ENCODE measurements at places on chromosomes 5 and 9.
A peak's percentile ranks its signal among the peaks of the same experiment; 100 is the strongest.

DNA sequence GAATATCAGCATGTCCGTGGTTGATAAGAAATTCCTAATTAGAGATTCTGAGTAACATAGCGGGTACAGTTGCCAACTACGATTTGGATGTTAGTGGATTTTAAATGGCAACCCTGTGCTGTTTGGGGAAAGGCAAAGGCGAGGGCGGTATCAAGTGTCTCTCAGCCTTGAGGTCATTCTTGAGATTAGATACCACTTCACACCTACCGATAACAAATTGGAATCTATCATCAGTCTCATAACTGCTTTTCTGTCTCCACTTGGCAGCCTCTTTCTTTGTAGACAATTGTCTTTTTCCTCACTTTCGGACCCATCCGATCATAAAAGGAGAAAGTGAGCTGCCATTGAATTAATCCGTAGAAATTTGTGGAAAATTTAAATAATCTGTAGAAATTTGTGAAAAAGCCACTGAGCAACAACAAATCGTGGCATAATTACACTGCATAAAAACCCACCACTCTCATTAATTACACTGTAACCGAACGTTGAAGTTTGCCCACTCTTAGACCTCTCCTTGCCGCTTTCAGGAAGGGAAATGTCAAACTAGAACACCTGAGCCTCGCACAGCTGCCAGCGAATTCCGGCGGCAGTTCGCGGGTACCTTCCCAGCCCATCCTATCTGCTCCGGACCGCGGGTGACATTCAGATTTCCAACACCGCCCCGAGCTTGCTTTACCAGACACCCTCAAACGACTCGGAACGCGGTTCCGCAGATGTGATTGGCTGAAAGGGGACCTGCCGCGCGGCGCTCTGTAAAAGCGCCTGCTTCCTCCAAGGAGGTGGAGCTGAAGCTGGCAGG lies 849 bp upstream of the RGMB start:
- DNase-seq, result no peak

GRCh38 chr5:37771203-37771611 lies 68.6 kb downstream of the GDNF start:
- DNase-seq, result no peak

DNA sequence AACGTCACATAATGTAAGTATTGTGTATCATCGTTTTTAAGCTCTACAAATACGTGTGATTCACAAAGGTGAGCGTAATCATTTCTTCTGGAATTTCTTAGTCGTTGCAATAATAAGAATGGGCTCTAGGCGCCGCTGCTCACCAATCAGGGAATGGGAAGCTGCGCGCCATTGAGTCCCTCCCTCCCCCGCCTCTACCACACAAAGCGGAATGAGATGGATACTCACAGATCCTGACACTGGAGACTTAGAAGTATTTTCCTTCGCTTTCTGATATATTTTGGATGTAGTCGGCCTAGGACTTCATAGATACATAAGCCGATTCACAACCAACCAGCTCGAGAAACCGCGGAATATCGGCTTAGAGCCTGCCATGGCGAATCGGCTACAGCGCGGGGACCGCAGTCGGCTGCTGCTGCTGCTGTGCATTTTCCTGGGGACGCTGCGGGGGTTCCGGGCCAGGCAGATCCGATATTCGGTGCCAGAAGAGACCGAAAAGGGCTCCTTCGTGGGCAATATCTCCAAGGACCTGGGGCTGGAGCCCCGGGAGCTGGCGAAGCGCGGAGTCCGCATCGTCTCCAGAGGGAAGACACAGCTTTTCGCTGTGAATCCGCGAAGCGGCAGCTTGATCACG lies at the start of gene PCDHGA11:
Gene PCDHGA11, plus strand, starts transcription at position 197 of the 634 bp plus-strand sequence. Its CDS starts 177 bp downstream, at position 374.
- peak; percentile 28 for DNase-seq

DNA sequence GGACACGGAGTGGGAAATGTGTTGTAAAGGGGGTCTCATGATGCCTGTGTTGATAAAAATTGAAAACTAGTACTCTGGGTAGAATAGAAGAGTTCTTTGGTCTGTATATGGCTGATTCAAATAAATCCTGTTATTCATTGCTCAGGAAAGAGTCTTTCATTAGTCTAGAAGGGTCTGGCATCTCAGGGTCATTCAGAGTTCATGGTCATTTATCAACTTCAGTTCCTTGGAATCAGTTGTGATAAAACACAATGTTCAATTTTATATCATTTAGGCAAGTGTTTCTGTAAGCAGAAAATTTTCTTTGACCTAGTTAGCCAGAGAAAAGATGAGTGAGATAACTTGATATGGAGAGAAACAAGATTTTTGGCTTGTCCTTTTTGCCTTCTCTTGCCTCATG lies 36.3 kb downstream of the SPATA31D1 start:
- DNase-seq, result no peak

DNA sequence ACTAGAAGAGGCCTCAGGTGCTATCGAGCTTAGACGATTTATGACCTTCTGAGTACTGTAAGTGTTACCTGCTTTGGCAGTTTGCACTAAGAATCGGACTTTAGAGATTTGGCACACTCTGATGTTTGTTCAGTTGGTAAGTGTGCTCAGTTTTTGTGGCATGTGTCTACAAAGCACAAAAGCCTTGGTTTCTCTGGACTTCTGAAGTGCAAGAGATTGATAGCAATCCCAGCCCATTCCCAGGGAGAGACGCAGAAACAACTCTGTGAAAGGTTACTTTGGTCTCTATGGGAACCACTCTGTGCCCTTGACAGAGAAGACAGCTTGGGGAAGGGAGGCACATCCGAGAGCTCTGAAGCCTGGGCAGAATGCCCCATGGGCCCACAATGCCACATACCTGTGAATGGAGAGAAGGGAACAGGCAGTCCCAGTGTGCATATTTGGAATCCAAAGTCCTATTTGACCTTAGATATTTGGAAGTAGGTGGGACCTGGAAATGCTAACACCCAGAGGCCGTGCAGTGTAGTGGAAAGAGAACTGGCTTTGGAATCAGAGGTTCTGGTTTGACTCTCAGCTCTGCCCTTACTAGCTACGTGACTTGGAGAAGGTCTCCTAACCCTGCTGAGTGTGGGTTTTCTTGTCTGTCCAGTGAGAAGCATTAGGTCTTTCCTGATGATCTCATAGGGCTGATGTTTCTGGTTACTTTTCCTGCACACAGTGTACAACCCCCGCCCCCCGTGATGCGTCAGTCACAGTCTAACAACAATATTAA lies 194.3 kb upstream of the VLDLR start:
- DNase-seq, result no peak

DNA sequence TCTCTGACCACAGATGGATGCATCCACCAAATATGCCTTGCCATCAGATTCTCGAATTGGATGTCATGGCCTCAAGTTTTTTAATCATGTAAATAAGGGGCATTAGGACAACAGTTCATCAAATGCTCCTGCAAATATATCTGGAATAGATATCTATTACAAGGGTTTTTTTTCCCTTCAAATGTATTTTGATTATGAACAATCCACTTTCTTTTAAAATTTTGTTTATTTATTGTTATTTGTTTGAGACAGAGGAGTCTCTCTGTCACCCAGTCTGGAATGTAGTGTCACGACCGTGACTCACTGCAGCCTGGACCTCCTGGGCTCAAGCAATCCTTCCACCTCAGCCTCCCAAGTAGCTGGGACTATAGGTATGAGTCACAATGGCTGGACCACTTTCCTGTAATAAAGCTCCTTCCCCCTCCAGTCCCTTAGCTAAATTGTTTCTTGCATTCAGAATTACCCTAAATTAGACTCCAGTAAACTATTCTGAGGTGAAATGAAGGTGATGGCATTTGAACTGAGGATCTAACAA lies 1412.1 kb downstream of the EFNA5 start:
- DNase-seq, result no peak

DNA sequence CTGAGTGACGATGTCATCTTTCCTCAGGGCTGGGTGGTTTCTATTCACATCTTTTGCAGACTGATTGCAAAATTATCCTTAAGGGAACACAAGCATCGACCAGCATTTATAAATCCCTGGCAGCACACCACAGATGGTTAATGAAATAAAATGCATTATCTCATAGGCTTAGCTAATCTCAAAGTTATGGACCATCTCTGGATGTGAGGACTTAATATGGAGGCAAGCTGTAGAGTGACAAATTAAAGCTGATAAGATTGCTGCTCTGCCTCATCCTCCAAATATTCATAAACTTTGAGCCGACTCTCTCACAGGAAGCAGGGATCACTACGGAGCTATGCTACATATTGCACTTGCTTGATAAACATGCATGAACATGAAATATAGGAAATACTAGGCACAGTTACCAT lies 663.2 kb upstream of the RGMB start:
- no peak for DNase-seq

DNA sequence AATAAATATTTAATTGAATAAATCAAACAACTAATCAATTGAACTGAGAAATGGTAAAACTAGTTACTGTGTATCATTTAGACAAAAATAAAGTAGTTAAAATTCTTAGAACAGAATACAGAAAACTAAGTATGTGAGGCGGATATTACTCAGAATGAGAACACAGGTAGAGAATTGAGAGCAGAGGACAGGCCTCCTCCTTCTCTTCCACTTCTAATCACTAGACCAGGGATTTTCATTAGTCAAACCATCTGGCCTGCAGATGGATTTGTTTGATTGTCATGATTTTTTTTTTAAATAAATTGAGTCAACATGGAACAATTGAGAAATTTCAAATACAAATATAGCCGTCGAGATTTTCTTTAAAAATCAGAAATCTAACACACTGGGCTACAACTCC lies 198.6 kb upstream of the HMHB1 start:
- no peak for DNase-seq

DNA sequence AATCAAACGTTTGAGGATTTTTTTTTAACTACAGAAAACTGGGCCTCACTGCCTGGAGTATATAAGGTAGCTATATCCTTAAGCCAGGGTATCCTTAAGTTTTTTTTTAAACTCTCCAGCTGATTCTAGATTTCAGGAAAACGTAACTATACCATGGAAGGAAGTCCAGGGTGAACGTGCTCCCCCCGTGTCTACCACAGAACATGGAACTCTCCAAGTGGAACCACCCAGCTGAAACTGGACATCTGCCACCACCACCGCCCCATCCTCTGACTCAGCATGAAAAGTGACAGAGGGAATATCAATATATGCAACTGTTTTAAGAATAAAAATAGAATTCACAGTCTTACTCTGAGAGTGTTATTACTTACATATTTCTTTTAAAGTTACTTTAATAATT lies 61.3 kb downstream of the DROSHA start:
- DNase-seq, result no peak

- DNase-seq, result no peak
Observed at GRCh38 chr5:45512521-45512920, 183.7 kb downstream of the HCN1 start.

GRCh38 chr5:68415177-68416085 lies 199.9 kb downstream of the PIK3R1 start:
- peak; percentile 61 for DNase-seq

DNA sequence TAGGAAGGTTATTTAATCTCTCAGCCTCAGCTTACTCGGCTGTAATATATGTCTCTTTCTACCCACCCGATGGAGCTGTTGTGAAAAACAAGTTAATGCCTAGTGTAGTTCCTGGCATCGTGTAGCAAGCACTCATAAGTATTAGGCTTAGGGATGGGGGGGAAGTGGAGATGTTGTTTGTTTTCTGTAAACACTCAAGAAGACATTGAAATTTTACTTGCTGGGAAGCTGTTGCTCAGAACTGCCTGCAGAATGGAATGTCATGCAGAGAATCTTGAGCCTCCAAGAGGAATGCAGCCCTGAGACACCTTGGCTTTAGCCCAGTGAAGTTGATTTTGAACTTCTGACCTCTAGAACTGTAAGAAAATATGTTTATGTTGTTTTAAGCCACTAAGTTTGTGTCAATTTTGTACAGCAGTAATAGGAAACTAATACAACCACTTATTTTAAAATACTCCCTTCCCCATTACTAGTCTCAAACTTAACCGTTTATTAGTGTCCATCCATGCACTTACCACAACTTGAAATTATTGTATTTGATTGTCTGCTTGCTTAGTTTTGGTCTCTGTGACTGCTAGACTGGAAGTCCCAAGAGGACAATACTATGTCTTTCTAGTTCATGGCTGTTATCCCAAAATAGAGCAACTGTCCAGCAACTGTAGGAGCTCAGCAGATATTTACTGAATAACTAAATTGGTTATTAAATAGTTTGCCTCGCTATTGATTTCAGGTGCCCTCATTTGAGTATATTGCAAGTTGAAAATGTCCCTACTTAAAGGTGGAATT lies 53.8 kb downstream of the MFAP3 start:
- DNase-seq, result no peak

GRCh38 chr9:136693490-136694162 lies 6.4 kb upstream of the AGPAT2 start:
- DNase-seq, result no peak

DNA sequence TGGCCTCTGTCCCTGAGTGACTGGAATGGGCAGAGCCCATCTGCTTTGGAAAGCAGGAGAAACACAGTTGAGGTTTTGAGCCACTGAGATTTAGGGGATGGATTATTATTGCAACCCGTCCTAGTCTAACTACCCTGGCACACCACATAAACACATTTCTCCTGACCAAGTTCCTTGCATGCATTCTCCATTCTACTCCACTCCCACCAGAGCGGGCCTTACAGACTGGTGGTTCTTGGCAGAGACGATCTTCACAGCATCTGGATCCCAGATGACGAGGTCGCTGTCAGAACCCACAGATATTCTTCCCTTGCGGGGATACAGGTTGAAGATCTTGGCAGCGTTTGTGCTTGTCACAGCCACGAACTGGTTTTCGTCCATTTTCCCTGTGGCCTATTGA lies 111.0 kb downstream of the DPYSL3 start:
- DNase-seq, result no peak

DNA sequence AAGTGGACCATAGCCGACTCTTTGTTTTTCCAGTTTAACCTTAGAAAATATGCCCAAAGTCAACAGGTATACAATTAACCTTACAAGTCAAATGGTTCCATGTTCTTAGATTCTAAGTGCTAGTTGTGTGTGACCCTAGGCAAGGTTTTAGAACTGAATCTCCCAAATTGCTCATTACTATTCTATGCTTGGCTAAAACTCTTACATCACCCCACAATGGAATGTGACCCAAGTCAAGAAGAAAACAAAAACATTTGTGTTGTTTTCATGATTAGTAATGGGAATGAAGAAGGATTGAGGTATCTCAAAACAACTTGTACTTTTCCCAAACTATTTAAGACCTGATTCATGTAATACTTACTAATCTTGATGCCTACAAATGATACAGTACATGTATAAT lies 159.2 kb downstream of the ARRDC3 start:
- no peak for DNase-seq

- DNase-seq, result no peak
Observed at GRCh38 chr9:136011703-136012496, 50.7 kb upstream of the UBAC1 start.

DNA sequence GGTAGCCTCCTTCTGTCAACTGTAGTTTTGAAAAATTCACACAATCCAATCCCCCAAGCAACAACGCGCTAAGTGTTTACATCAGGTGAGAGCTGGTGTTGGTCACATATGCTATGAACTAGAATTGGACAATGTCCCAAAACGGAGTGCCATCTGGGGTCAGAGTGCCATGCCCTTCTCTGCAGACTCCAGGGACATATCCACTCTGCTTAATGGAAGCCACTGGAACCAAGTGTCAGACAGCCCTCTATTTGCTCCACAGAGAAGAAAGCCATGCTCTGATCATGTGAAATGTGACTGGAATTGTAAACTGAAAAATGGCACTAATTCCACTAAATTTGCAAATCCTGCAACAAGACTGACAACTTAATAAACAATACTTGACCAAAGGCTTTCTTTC lies 12.2 kb downstream of the ABCA1 start:
- DNase-seq, result no peak

Data from DND-41 (cell line).